ENCODE measurements at places on chromosomes 4 and X. TPM values are rescaled to one million over a fixed set of nuclear protein-coding genes. Genes with fewer than 3 reads are reported as not detected.

Gene GLRB
- 13.2 TPM for polyA plus RNA-seq

- no peak for DNase-seq
Measured at GRCh38 chrX:50003467-50003866, 81.1 kb downstream of the CLCN5 start.

DNA sequence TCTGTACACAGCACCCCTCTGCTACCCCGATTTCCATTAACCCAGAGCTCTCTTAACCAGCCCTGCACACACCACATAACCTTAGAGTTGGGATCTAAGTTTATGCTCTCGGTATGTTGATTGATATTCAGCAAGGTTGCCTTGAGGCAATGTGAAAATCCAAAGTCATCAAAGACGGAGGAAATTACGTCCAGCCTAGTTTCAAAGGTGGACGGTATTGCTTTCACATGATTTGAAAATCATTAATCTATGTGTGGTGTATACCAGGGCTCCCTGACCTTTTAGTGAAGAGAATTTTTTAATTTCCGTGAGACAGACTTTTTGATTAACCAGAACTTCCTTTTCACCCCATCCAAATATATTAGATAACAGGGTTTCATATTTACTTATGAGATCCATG lies 272.5 kb upstream of the LCORL start:
- no peak for DNase-seq

GRCh38 chr4:118772081-118772766 lies 63.7 kb downstream of the SEC24D start:
- peak; percentile 53 for DNase-seq

- peak; percentile 15 for DNase-seq
Measured at GRCh38 chrX:112642349-112642748, 37.4 kb downstream of the LHFPL1 start.

- DNase-seq = no peak
Measured at GRCh38 chr4:39048311-39048710, 13.7 kb upstream of the KLHL5 start.

- DNase-seq = no peak
Measured at GRCh38 chrX:107576392-107576791, 51.9 kb upstream of the PRPS1 start.

- no peak for DNase-seq
Measured at GRCh38 chrX:138723301-138723700, 11.8 kb upstream of the FGF13 start.

DNA sequence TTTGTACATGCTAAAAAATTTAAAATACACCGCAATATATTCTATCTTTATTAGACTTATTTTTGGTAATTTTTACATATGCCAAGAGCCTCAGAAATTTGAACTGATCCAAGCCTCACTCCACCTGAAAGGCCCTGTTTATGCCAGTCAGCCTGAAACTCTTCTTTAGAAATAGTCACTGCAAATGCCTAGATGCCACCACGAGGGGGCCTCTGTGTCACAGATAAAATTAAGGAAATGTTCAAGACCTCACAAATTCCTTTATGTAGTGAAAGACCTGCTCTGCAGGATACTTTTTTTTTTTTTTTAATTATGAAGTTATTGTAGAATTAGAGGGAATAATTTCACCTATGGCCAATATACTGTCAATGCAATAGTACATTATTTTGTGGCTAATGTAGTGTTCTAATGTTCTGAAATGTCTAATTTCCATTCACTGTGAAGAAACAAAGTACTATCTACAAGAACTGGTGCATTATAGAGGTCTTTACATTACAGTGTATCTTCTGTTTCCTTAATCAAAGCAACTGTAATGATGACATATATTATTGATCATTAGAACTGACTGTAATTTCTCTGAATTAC lies 69.8 kb downstream of the DTHD1 start:
- DNase-seq = no peak

- no peak for DNase-seq
Measured at GRCh38 chrX:16039834-16040233, 83.5 kb upstream of the GRPR start.

DNA sequence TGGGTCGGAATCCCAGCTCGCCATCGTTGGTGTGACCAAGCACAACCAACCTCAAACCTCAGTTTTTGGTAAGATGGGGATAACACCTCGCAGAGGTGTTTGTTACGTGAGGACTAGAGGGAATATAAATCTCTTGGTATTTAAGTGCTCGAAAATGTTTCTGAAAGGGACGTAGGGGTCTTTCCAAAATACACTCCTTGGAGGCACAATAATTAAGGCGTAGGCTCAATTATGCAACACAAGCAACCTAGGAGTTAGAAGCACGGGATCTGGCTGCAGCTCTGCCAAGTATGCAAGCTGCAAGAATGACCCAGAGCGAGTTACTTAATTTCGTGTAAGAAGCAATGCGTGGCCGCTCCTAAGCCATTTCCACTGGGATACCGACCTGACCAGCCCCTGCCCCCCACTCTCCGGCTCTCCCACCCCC lies 552 bp downstream of the ADH5 start:
- peak; percentile 28 for DNase-seq

DNA sequence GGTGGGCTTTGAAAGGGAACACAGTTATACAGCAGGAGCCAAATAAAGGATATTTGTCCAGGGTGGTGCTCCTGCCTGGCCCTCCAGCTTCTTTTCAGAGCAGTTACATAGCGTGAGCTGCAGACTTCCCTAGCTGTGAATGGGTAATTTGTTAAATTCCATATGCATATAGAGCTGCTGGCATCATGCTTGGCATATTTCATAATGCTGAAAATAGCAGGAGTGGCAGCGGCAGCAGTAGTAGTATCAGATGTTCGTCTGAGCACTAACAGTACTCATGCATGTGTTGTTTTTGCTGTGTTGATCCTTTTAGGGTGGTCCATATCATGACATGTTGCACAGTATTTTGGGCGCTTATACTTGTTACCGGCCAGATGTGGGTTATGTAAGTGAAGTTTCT lies 33.6 kb upstream of the TADA2B start:
- no peak for DNase-seq

DNA sequence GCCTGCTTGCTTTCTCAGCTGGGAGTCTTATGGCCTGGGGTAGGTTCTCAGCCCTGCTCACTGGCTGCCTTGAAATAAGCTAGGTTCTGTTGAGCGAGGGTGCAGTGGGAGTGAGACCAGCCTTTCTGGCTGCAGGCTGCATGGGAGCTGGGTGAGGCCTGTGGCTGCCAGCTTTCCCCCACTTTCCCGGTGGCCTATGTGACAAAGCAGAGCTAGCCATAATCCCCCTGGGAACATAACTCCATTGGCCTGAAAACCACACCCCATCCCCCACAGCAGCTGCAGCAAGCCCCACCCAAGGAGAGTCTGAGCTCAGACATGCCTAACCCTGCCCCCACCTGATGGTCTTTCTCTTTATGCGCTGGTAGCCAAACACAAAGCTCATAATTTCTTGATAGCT lies 118.9 kb downstream of the KLHL4 start:
- DNase-seq = no peak

Measured in left renal cortex interstitium (tissue), 4 donors.